Airway epithelial cell (primary cell): ENCODE measurements at places on chromosomes 1 and 21. TPM values are rescaled to one million over a fixed set of nuclear protein-coding genes. Genes with fewer than 3 reads are reported as not detected.

The FNDC7 gene
- total RNA-seq: 0.09 TPM in 1 of 2 replicates, not detected in the other

The CELA2A gene
- total RNA-seq: not detected in 2 replicates

The KRTAP21-3 gene
- total RNA-seq: not detected in 2 replicates

The CYP4B1 gene
- 3.3 and 10.6 TPM in 2 replicates for total RNA-seq

The LCE1D gene
- total RNA-seq: not detected in 2 replicates

The S100A5 gene
- total RNA-seq: 0.49 TPM in 1 of 2 replicates, not detected in the other

The C1QA gene
- total RNA-seq: not detected in 2 replicates

The PPCS gene
- 67.0 and 95.4 TPM in 2 replicates for total RNA-seq

The IL6R gene
- 35.9 and 41.9 TPM in 2 replicates for total RNA-seq

The PGLYRP4 gene
- 3.5 and 10.7 TPM in 2 replicates for total RNA-seq

The RIMKLA gene
- total RNA-seq: not detected in 2 replicates

The EPS15 gene
- 18.1 and 23.7 TPM in 2 replicates for total RNA-seq

The TMPRSS2 gene
- 1.0 and 1.2 TPM in 2 replicates for total RNA-seq

The SELP gene
- not detected in 2 replicates for total RNA-seq

The LMX1A gene
- total RNA-seq: not detected in 2 replicates

The KCNH1 gene
- not detected in 2 replicates for total RNA-seq

The NPR1 gene
- not detected in 2 replicates for total RNA-seq

The RTCA gene
- total RNA-seq: 25.3 and 28.6 TPM in 2 replicates
